HTR-8/SVneo (cell line): ENCODE measurements at places on chromosomes 6 and 20.

- no peak for DNase-seq
Measured at GRCh38 chr6:41428336-41428995, 93.1 kb downstream of the NCR2 start.

- DNase-seq = no peak
Measured at GRCh38 chr6:121531658-121532169, 96.3 kb downstream of the GJA1 start.

GRCh38 chr6:159640322-159640721 lies 52.7 kb downstream of the SOD2 start:
- DNase-seq = no peak

DNA sequence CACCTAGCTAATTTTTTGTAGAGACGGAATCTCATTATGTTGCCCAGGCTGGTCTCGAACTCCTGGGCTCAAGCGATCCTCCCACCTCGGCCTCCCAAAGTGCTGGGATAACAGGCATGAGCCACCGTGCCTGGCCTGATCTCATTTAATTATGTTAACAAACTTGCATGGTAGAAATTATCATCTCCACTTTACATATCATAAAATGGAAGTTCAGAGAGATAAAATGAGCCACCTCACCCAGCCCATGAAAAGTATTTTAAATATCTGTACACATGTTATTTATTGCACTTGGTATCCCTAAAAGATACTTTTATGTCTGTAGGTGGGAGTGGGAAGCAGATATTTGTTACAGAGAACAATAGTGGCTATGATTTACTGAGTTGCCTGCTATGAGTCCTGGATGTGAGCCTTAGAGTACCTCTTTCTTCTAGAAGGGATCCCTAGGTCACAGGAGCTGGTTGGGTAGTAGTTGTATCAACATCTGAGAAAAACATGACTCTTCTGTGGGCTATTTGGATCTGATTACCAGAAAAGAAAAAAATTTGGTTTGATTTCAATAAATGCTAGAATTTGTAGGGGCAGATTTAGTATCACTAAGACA lies 52.4 kb upstream of the EIF2S2 start:
- no peak for DNase-seq

DNA sequence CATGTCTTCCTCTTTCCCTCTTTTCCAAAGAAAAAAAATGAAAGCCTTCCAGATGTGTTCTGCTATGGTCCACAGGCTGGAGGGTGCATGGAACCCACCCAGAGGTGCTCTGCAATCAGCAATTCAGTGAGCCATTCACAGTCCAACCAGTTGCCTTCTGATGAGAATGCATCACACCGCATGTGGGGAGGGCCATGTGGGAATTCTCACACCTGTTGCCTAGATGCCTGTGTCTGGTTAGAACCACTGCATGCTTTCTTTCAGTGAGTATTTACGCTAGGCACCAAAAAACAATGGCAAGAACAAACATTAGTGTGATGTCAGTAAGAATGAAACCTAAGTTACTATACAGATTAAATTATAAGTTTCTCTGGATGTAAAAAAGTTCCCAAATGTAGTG lies 311.6 kb upstream of the CDYL start:
- no peak for DNase-seq
